Stimulated activated CD8-positive, alpha-beta memory T cell treated with anti-CD3 and anti-CD28 coated beads, Interleukin-7, amount 100 ng/mL, for 1 hour (primary cell): ENCODE measurements at places on chromosomes 6 and 20.

GRCh38 chr6:72651967-72652956, 30.4 kb downstream of the KCNQ5 start:
- no peak for DNase-seq

DNA sequence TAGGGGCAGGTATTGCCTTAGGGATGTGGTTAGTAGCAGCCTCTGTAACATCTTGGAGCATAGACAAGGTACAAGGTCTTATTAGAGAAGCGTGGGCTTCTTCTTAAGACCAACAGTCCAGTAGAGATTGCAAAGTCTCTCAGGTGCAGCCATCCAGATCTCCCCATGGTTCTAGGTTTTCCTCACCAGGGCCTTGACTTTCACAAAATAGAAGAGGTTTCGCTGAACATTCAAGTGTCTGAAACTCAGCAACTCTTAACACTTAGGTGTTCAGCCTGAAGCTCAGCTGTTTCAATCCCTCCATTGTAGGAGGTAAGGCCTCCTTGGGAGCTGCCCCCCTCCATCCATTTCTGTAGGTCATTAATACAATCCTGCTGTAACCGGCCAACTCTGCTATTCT, 44.4 kb downstream of the GOPC start:
- DNase-seq, result no peak

DNA sequence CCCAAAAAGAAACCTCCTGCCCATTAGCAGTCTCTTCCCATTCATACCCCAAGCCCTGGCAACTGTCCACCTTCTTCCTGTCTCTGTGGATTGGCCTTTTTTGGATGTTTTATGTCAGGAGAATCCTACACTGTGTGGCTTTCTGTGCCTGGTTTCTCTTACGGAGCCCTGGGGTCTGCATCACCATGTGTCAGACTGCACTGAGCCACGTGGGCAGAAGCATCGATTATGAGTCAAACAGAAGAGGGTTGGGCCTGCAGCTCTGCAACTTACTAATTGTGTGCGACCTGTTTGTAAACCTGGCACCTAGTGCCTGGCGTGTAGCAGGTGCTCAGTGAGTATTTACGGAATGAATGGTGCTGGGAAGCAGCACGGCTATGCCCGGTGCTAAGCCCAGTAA, 62.6 kb downstream of the IGF2R start:
- no peak for DNase-seq

DNA sequence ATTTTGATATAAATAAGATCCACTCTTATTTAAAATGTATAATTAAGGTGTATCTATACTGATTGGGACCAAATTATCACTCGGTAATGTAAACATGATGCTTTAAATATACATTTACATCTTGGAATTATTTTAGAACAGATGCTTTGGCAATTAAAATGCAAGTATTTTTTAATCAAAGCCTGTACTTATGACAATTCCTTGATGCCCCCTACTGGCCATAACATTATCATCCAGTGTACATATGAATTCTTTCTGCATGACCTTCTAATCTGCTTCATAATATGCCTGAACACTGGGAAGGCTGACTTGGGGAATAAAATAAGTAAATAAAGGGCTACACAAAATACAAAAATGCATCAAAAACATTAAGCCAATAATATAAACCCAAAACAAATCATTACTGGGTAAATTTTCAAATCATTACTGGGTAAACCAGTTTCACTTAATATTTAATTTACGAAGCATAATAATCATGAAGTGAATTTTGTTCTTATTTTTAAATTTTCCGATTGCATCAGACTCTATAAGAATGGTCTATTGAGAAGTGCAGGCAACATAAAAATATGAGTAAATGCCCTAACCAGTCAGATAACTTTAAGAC, 65.1 kb downstream of the CGA start:
- DNase-seq, result no peak

DNA sequence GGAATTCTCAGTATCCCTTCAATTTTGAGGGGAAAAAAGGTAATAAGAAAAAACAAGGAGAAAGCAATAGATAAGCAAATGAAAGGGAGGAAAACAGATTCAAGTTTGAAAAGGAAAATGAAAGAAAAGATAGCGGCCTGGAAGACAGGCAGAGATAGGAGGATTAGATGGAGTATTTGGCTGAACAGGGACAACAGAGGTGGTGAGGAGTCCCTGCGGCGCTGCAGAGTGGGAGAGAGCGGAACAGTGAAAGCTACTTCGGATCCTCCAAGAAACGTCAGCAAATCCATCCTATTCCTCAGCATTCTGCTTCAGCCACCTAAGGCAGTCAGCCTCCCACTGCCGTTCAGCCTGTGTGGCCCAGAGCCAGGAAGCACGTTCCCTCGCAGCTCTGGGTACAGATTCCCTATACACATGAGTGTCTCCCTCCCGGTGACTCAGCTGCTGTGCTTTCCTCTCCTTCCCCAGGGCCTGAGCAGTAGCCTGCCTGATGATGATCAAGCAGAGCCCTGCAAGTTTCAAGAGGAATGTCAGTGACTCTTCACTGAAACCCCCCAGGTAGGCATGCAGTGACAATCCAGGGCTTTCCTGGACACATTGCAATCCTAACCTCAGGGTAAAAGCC, 43.4 kb upstream of the CDYL start:
- DNase-seq, result no peak
